ENCODE measurements at places on chromosomes 7 and 10.

- peak; percentile 18 for DNase-seq
Observed at GRCh38 chr7:66894463-66895080, 26.5 kb upstream of the TMEM248 start.

- DNase-seq, result no peak
Observed at GRCh38 chr7:22589641-22590201, 89.7 kb upstream of the STEAP1B start.

DNA sequence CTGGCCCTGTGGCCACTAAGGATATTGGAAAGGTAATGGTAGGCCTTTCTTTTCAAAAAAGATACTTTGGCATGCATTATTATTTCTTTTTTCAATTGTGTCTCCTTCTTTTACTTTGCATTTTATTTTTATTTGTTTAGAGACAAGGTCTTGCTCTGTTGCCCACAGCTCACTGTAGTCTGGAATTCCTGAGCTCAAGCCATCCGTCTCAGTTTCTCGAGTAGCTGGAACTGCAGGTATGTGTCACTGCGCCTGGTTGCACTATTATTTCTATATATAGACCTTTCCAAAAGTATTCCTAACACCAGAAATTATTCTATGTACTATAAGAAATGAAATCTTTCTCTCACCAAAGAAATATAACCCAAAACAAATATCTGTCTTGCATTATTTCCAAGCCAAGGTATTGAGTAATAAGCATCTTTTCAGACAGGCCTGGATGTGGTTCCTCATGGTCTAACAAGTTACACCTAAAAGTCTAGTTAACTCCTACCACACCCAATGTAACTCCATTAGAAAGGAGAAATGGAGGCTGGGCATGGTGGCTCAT, 500.8 kb upstream of the ANKRD30A start:
- DNase-seq, result no peak

GRCh38 chr7:15681631-15682030, 4.9 kb downstream of the MEOX2 start:
- no peak for DNase-seq
